ENCODE measurements at places on chromosomes 16 and 17. TPM values are rescaled to one million over a fixed set of nuclear protein-coding genes. Genes with fewer than 3 reads are reported as not detected.

KRTAP4-2 gene
- total RNA-seq, result not detected

KRTAP16-1 gene
- not detected for total RNA-seq

CDC6 gene
- total RNA-seq, result 48.1 TPM

SSTR5 gene
- total RNA-seq, result 0.30 TPM

KRTAP29-1 gene
- not detected for total RNA-seq

HOXB7 gene
- 35.7 TPM for total RNA-seq

LRRC37A3 gene
- 2.2 TPM for total RNA-seq

MYO1C gene
- 96.3 TPM for total RNA-seq

RTN4RL1 gene
- 25.4 TPM for total RNA-seq

SLC16A11 gene
- not detected for total RNA-seq

KRT33B gene
- total RNA-seq, result not detected

ZC3H7A gene
- total RNA-seq, result 34.1 TPM

TPSD1 gene
- total RNA-seq, result not detected

FOXF1 gene
- total RNA-seq, result 0.03 TPM

DNAH17 gene
- total RNA-seq, result 1.1 TPM

NEUROD2 gene
- total RNA-seq, result not detected

KRTAP4-6 gene
- not detected for total RNA-seq

ADAD2 gene
- not detected for total RNA-seq

LLGL1 gene
- total RNA-seq, result 16.0 TPM

TMEM132E gene
- total RNA-seq, result 0.01 TPM

C16orf46 gene
- 0.40 TPM for total RNA-seq

NPW gene
- 1.0 TPM for total RNA-seq

DRC3 gene
- total RNA-seq, result 2.3 TPM

TBC1D3L gene
- 5.6 TPM for total RNA-seq

PIMREG gene
- 48.3 TPM for total RNA-seq

TNFSF12 gene
- 12.2 TPM for total RNA-seq

OR1F1 gene
- total RNA-seq, result 0.29 TPM

Data from A549 treated with dexamethasone at 1 μM for 4 hours (cell line).